Liver (tissue), 10 donors: ENCODE measurements at places on chromosomes 1 and 21. TPM values are rescaled to one million over a fixed set of nuclear protein-coding genes. Genes with fewer than 3 reads are reported as not detected.

LCE2B gene
- total RNA-seq: not detected

DNA sequence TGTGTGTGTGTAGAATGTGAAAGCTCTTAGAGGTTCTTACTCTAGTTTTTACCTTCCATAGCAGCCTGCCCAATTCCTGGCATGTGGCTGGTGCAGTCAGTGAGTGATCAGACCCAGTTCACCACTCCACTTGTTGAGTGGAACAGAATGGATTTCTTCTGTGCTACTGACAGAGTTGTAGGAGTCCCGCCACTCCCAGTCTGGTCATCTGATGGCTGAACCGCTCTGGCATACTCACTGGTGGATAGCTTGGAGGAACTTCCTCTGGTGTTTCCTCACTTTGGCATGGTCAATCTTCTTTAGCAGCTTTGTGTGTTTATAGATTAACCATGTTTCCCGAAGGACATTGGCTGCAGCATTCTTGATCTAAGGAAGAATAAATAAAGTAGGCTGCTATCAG is 106.7 kb upstream of the ADAR start:
- H3K27me3 ChIP-seq: no peaks in the 10 kb centered on the region
- DNase-seq: no peak
- no peak overlapping the region for H3K4me3 ChIP-seq

- H3K4me1 ChIP-seq: no peaks in the 10 kb centered on the region
- DNase-seq: no peak
- no peak overlapping the region for H3K4me3 ChIP-seq
- H3K27ac ChIP-seq: no peak overlapping the region
- H3K27me3 ChIP-seq: no peaks in the 10 kb centered on the region
Measured at GRCh38 chr1:87565861-87566260, 237.2 kb downstream of the LMO4 start.

ADORA1 gene
- total RNA-seq: 0.33 TPM

DNA sequence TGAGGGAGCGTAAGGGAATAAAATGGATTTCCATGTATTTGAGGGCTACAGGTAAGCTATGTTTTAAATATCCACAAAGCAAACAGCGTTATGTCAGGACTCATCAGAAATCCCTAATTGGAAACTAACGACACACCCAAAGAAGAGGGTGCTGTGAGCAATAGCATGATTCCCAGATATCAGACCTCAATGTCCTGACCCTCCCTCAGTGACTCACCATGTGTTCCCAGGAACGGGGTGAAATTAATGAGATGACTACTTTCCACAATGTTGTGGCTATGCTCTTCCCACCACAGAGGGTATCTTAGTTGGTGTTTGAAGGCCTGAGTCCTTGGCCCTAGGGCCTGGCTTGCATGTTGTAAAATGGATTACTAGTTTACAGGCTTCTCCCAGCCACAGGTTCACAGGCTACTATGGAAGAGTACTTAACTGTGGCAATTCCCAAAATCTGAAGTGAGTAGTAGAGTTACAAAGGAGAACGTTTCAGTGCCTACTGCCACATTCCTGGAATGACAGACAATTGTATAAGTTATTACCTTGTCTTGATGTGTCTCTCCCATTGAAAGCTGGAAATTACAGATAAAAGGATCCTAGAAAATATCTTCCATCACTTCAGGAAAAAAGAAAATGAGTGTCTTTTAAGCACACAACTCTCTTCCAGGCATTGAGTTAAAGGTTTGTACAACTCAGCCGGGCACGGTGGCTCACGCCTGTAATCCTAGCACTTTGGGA is 1.7 kb upstream of the KRTAP11-1 start:
- no peak overlapping the region for H3K4me3 ChIP-seq
- H3K4me1 ChIP-seq: no peaks in the 10 kb centered on the region
- H3K27ac ChIP-seq: no peak overlapping the region
- no peak for DNase-seq
- H3K27me3 ChIP-seq: no peaks in the 10 kb centered on the region

ELF3 gene
- total RNA-seq: 38.7 TPM

DNA sequence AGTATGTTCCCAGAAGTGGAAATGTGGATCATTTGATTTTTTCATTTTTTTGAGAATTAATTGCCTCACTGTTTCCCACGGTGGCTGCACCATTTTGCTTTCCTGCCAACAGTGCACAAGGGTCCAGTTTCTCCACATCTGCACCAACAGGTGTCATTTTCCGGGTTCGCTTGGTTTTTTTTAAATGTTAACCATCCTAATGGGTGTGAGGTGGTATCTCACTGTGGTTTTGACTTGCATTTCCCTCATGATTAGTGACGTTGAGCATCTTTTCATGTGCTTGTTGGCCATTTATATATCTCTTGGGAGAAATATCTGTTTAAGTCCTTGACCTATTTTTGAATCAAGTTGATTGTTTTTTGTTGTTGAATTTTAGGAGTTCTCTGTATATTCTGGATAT is 3.0 kb downstream of the COL6A2 start:
- DNase-seq: no peak
- H3K27me3 ChIP-seq: no peaks in the 10 kb centered on the region
- no peak overlapping the region for H3K4me3 ChIP-seq
- H3K27ac ChIP-seq: no peak overlapping the region

IL20 gene
- 0.17 TPM for total RNA-seq

- no peaks in the 10 kb centered on the region for H3K27me3 ChIP-seq
- H3K4me3 ChIP-seq: no peak overlapping the region
- no peaks in the 10 kb centered on the region for H3K36me3 ChIP-seq
- no peaks in the 10 kb centered on the region for H3K4me1 ChIP-seq
Measured at GRCh38 chr1:9008236-9008635, 18.0 kb downstream of the SLC2A7 start.

THEM5 gene
- 0.09 TPM for total RNA-seq

SLC30A2 gene
- under 0.01 TPM for total RNA-seq

DNA sequence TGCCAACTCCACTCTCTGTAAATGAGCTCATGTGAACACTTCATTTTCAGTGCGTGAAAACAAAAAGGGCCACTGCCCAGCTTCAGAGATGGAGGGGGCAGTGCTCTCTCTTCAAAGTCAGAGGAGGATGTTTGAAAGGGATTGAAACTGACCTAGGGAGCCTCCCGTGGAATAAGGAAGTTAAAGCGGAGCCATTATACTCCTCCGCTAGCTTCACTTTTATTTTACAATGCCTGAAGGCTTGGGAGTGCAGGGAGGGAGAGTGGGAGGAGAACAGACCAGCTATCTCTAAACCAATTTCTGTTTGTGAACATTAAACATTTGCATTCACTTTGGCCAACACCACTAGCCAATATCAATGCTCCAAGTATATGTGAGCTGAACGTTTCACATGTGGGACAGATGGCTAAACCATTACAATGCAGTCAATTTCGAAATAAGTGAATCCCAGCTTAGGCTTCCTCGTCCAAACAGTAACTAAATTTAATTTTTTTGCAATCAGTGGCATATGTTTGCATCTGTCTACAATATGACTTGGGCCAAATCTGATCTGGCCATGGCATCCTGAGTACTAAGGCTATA is 126.9 kb downstream of the ESRRG start:
- no peak overlapping the region for H3K27ac ChIP-seq
- H3K4me3 ChIP-seq: no peak overlapping the region
- H3K36me3 ChIP-seq: no peaks in the 10 kb centered on the region
- no peaks in the 10 kb centered on the region for H3K4me1 ChIP-seq
- H3K27me3 ChIP-seq: no peaks in the 10 kb centered on the region

GRCh38 chr1:245678860-245679411 is 524.2 kb downstream of the KIF26B start:
- no peak for DNase-seq
- H3K36me3 ChIP-seq: no peaks in the 10 kb centered on the region
- no peak overlapping the region for H3K27ac ChIP-seq
- H3K4me3 ChIP-seq: no peak overlapping the region
- H3K4me1 ChIP-seq: no peaks in the 10 kb centered on the region
- H3K27me3 ChIP-seq: no peaks in the 10 kb centered on the region

- H3K27ac ChIP-seq: no peak overlapping the region
- H3K4me1 ChIP-seq: no peaks in the 10 kb centered on the region
- no peaks in the 10 kb centered on the region for H3K27me3 ChIP-seq
- H3K4me3 ChIP-seq: no peak overlapping the region
Measured at GRCh38 chr21:31225713-31226112, 118.3 kb downstream of the TIAM1 start.

DNA sequence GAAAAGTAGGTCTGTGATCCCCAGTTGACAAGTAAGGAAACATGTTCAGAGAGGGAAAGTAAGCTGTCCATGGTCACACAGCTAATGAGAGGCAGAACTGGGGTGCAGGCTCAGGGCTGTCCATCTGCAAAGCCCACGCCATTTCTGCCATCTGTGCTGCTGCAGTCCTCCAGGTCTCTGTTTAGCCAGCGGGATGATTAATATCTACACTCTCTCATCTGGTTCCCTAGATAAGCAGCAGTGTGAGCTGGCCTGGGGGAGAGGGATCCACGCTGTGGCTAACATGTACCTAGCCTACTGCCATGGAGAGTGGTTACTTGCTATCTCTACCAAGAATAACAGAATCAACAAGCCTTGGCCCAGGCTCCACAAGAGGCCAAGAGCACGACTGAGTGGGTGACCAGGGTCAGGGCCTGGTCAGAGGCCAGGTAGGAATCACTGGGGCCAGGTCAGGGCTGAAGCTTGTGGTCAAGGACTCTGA is 75.2 kb downstream of the TRABD2B start:
- no peak overlapping the region for H3K4me3 ChIP-seq
- H3K36me3 ChIP-seq: no peaks in the 10 kb centered on the region
- H3K4me1 ChIP-seq: peaks cover 23% of the 10 kb centered on the region
- H3K27me3 ChIP-seq: no peaks in the 10 kb centered on the region
- DNase-seq: no peak
- H3K27ac ChIP-seq: no peak overlapping the region

IFI44 gene
- total RNA-seq: 9.0 TPM

DNA sequence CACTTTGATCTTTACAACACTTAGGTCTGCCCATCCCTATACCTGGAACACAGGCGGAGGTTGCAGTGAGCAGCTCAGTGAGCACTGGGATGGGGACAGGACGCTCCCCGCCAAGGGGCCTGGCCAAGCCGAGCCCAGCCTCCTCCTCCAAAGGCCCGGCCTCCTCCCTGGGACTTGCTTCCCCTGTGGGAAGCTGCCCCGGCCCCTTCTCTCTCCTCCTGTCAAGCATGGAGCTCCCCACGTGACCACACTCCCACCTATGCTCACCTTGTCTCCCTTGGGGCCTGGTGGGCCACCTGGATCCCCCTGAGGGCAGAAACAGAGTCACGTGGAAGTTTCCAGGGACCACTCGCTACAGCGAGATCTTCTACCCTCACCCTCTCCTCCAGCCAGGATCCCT is 12.9 kb downstream of the COL16A1 start:
- H3K4me3 ChIP-seq: no peak overlapping the region
- H3K4me1 ChIP-seq: no peaks in the 10 kb centered on the region
- no peak overlapping the region for H3K27ac ChIP-seq
